Astrocyte of the hippocampus (primary cell): ENCODE measurements at places on chromosomes 3 and 15.
A peak's percentile ranks its signal among the peaks of the same experiment; 100 is the strongest.

GRCh38 chr3:144708437-144708836, 736.8 kb downstream of the DIPK2A start:
- DNase-seq, result no peak

GRCh38 chr3:14773691-14774128, 45.1 kb upstream of the FGD5 start:
- DNase-seq, result no peak

GRCh38 chr3:128800241-128801187, 74.5 kb downstream of the RAB7A start:
- no peak for DNase-seq

DNA sequence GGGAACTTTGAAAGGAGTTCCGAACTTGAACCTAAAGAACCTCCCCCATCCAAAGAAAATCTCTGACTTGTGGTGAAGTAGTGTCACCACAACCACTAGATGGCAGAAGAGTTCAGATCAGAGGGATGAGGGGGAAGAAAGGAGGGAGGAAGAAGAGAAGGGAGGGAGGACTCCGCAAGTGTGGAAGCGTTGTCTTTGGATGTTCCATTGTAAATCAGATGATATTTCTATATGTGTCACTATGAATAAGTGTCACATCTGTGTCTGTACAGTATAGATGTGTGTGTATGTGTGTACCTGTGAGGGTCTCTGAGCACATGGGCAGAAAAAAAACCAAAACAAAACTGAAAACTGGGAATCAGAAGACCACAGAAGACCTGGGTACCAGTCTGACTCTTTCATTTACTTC, 16.9 kb downstream of the SLC24A1 start:
- peak; percentile 86 for DNase-seq

DNA sequence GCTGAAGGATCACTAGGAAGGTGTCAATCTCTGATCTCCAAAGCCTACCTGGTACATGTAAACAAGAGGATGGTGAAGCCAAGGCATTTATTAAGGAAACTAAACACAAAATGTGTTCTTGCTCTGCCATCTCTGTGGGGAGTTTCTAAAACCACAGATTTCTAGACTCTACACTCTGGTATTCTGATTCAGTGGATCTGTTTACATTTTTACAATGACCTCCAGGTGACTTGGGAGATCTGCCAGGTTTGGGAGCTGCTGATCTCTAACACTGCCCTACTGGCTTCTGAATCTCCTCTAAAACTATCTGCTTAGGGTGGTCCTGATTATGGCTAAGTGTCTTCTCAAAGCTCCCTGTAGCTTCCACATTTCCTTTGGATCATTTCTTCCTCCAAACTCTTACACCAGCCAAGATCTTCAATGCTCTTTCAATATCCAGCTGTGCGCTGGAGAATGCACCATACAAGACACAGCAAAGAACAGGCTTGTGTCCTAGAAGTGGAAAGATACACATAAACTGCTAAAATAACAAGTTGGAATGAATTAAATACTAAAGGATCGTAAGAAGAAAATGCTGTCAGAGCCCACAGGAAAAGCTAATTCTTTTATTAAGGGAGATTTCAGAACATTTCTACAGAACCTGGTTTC, 72.7 kb downstream of the GREM1 start:
- DNase-seq, result peak; percentile 15

DNA sequence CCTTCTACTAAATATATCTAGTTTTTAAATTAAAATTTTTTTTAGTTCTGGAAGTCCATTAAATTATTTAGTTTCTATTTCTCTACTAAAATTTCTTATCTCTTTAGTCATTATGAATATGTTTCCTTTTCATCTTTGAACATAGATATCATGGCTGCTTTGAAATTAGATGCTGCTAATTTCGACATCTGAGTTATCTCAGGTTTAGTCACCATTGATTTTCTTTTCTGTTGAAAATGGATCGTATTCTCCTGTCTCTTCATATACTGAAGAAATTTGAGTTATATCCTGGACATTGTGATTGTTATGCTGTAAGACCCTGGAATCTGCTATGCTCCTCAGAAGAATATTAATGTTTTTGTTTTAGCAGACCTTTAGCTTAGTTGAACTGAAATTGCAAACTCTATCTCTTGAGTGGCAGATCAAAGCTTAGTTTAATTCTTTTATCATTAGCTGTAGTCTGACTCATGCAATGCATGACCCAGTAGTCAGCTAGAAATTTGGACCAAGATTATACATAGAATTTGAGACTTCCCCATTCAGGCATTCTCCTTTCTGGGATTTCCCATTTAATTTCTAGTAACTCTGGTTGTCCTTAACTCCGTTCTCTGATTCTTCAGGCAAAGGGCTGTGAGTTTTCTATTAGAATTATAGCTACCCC, 439.8 kb upstream of the IL12A start:
- peak; percentile 48 for DNase-seq
